K562 (cell line): ENCODE measurements at places on chromosomes 5 and 9. TPM values are rescaled to one million over a fixed set of nuclear protein-coding genes. Genes with fewer than 3 reads are reported as not detected.

Gene ACOT12
- 0.03 TPM in 1 of 2 replicates, not detected in the other for polyA plus RNA-seq

Gene GLDC
- polyA plus RNA-seq = not detected in 2 replicates

Gene IL5
- polyA plus RNA-seq = 0.15 and 0.44 TPM in 2 replicates

Gene NMUR2
- not detected in 2 replicates for polyA plus RNA-seq

Gene NTRK2
- not detected in 2 replicates for polyA plus RNA-seq

Gene ARAP3
- polyA plus RNA-seq = 14.8 and 16.7 TPM in 2 replicates

Gene SMIM33
- not detected in 2 replicates for polyA plus RNA-seq

Gene PTGR1
- polyA plus RNA-seq = not detected in 2 replicates

Gene SLC30A5
- polyA plus RNA-seq = 41.4 and 47.3 TPM in 2 replicates

Gene KCNN2
- not detected in 2 replicates for polyA plus RNA-seq

Gene SV2C
- polyA plus RNA-seq = not detected in 2 replicates

Gene CDH18
- polyA plus RNA-seq = 0.19 and 0.44 TPM in 2 replicates

Gene FBP2
- not detected in 2 replicates for polyA plus RNA-seq

Gene AQP3
- polyA plus RNA-seq = 25.3 and 29.9 TPM in 2 replicates

Gene DNM1
- 17.6 TPM in 2 replicates for polyA plus RNA-seq

Gene MAMDC2
- not detected in 2 replicates for polyA plus RNA-seq

Gene OMD
- polyA plus RNA-seq = not detected in 2 replicates

Gene MUSK
- polyA plus RNA-seq = not detected in 2 replicates

Gene TTLL11
- polyA plus RNA-seq = 3.7 and 4.3 TPM in 2 replicates

Gene CCNO
- polyA plus RNA-seq = 1.9 TPM in 2 replicates

Gene PCA3
- not detected in 2 replicates for polyA plus RNA-seq

Gene VPS13A
- 11.6 and 12.3 TPM in 2 replicates for polyA plus RNA-seq

Gene PCDHA1
- polyA plus RNA-seq = not detected in 2 replicates

Gene IFNA13
- not detected in 2 replicates for polyA plus RNA-seq

Gene ABCA1
- not detected in 2 replicates for polyA plus RNA-seq

Gene PCDHAC2
- 0.03 TPM in 1 of 2 replicates, not detected in the other for polyA plus RNA-seq

Gene AK8
- polyA plus RNA-seq = not detected in 2 replicates

Gene TUSC1
- polyA plus RNA-seq = not detected in 2 replicates

Gene GABRB2
- not detected in 2 replicates for polyA plus RNA-seq

Gene DEPDC1B
- 43.3 and 46.1 TPM in 2 replicates for polyA plus RNA-seq

Gene RGMB
- 0.03 TPM in 1 of 2 replicates, not detected in the other for polyA plus RNA-seq

Gene GLRA1
- not detected in 2 replicates for polyA plus RNA-seq

Gene EPB41L4B
- 0.21 and 0.28 TPM in 2 replicates for polyA plus RNA-seq
